ENCODE measurements at places on chromosomes 16 and 17.
A peak's percentile ranks its signal among the peaks of the same experiment; 100 is the strongest.

DNA sequence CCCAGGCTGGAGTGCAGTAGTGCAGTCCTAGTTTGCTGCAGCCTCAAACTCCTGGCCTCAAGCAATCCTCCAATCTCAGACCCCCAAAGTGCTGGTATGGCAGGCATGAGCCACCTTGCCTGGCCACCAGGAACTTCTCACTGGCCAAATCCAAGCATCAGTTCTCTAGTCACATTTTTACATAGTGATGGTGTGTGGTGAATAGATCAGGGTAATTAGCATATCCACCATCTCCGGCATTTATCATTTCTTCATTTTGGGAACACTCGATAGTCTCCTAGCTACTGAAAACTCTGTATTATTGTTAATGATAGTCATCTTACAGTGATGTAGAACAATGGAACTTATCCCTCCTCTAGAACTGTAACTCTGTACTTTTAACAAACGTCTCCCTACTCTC lies 58.3 kb downstream of the RAB11FIP4 start:
- no peak for DNase-seq

DNA sequence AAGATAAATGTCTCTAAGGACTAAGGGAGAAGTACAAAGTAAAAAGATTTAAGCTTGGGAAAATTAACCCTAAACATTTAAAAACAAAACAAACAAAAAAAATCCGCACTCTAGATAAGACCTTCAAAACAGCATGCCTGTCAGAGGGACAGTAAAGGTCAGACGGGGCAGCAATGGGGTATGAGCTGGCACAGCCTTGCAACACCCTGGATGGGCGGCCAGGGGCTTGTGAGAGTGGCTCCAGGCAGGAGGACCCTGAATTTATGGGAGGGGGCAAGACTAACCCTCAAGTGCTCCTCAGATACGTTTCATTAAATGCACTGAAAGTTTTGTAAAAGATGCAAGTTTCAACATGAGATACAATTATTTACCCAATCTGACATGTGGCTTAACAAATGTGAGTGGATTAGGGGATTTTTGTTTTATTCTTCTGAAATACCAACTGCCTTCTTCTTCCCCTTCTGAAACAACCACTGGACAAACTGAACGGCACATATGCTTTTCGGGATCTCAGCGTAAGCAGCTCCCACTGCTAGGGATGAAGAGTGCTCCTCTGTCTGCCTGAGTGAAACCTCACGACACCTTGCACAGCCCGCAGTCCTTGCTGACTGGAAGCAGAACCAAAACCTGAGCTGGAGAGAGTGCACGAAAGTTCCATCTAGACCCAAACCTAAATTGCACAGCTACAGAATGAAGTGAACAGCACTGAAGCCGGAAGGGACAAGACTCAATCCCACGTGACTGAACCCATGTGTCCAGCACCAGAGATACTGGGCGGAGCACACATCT lies 128.4 kb downstream of the ANKRD11 start:
- peak; percentile 40 for DNase-seq

- no peak for DNase-seq
These were observed 41.1 kb downstream of the CACNG1 start for GRCh38 chr17:67085406-67085805.

GRCh38 chr16:88402551-88403240 lies 19.9 kb downstream of the ZNF469 start:
- DNase-seq: no peak

GRCh38 chr17:33366960-33367359 lies 73.9 kb upstream of the ASIC2 start:
- DNase-seq: no peak

GRCh38 chr16:68074850-68075555 lies 10.2 kb upstream of the NFATC3 start:
- no peak for DNase-seq

DNA sequence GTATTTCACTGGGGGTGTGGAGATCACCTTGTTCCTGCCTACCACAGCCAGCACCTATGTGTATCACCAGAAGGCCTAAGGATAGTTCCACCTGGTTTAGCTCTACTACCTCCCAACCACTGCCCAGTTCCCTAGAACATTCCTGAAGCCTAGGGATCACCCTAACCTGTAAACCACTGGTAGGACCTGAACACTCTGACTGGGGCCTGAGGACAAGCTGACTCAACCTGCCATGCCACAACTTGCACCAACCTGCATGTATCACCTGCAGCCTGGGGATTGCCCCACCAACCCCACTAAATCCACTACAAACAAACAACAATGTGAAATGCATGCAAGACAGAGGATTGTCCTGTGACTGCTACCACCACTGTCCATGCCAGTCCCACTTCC lies 128.1 kb downstream of the KIF2B start:
- DNase-seq: no peak

GRCh38 chr16:17359788-17360390 lies 110.9 kb downstream of the XYLT1 start:
- DNase-seq: no peak

DNA sequence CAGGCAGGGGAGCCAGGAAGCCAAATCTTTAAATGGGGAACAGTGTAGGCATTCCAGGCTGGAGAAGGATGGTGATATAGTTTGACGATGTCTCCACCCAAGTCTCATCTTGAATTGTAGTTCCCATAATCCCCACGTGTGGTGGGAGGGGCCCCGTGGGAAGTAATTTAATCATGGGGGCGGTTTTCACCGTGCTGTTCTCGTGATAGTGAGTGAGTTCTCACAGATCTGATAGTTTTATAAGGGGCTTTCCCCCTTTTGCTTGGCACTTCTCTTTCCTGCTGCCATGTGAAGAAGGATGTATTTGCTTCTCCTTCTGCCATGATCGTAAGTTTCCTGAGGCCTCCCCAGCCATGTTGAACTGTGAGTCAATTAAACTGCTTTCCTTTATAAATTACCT lies 28.8 kb downstream of the GINS3 start:
- DNase-seq: no peak

- no peak for DNase-seq
These were observed 11.9 kb downstream of the PITPNC1 start for GRCh38 chr17:67388986-67389385.

Data from mesenchymal stem cell (in vitro differentiated cells and primary cell).